ENCODE measurements at places on chromosomes 11 and 22.

DNA sequence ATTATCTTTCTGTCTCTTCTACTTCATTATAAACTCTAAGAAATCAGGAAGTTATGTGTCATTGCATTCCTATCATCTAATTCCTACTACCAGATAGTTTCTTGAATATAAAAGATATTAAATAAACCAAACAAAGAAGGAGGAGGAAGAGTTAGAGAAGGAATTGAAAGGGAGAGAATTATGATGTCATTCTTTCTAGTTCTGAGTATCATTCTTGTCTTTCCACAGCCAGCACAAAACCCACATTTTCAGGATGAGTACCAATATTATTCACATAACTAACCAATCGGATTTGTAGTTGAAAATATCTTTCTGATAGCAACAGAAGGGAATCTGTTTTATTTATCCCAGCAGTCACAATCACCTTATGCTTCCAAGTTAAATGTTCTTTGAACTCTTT is 13.3 kb downstream of the MS4A13 start:
- H3K4me3 ChIP-seq, result no peak overlapping the region
- H3K27me3 ChIP-seq, result no peaks in the 10 kb centered on the region
- no peak for DNase-seq

GRCh38 chr11:70322666-70323065 is 52.2 kb downstream of the PPFIA1 start:
- H3K36me3 ChIP-seq, result peaks cover 7% of the 10 kb centered on the region
- H3K27ac ChIP-seq, result no peak overlapping the region
- no peak overlapping the region for H3K4me3 ChIP-seq
- no peak for DNase-seq
- peaks cover 12% of the 10 kb centered on the region for H3K4me1 ChIP-seq

GRCh38 chr11:126654886-126655806 is 299.7 kb downstream of the ST3GAL4 start:
- H3K36me3 ChIP-seq, result no peaks in the 10 kb centered on the region
- no peak overlapping the region for H3K4me3 ChIP-seq
- H3K27me3 ChIP-seq, result no peaks in the 10 kb centered on the region

- peaks cover 3% of the 10 kb centered on the region for H3K4me1 ChIP-seq
- no peak overlapping the region for H3K4me3 ChIP-seq
- H3K27me3 ChIP-seq, result no peaks in the 10 kb centered on the region
These were observed 47.9 kb downstream of the PACSIN2 start for GRCh38 chr22:42967005-42967404.

DNA sequence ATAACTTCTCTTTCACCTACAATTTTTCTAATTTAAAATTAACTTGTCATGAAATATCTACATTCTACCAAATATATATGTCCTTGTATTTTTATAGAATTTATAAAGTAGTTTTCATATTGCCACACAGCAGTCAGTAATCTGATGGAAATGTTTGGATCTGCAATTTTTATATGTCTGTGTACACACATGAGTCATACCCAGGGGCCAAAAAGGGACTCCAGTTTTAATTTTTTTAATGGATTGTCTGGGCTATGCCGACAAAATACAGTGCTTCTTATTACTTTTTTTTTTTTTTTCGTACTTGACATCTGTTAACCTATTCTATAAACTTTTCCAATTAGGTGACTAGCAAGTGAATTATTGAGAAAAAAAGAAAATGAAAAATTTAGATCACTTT is 6.3 kb downstream of the GUCY1A2 start:
- H3K27ac ChIP-seq, result no peak overlapping the region
- no peaks in the 10 kb centered on the region for H3K36me3 ChIP-seq

GRCh38 chr11:44112091-44112821 is 16.8 kb downstream of the EXT2 start:
- no peak overlapping the region for H3K4me3 ChIP-seq
- H3K27ac ChIP-seq, result no peak overlapping the region
- H3K36me3 ChIP-seq, result peaks cover 2% of the 10 kb centered on the region
- H3K27me3 ChIP-seq, result no peaks in the 10 kb centered on the region
- peak; percentile 70 for DNase-seq
- no peaks in the 10 kb centered on the region for H3K4me1 ChIP-seq

DNA sequence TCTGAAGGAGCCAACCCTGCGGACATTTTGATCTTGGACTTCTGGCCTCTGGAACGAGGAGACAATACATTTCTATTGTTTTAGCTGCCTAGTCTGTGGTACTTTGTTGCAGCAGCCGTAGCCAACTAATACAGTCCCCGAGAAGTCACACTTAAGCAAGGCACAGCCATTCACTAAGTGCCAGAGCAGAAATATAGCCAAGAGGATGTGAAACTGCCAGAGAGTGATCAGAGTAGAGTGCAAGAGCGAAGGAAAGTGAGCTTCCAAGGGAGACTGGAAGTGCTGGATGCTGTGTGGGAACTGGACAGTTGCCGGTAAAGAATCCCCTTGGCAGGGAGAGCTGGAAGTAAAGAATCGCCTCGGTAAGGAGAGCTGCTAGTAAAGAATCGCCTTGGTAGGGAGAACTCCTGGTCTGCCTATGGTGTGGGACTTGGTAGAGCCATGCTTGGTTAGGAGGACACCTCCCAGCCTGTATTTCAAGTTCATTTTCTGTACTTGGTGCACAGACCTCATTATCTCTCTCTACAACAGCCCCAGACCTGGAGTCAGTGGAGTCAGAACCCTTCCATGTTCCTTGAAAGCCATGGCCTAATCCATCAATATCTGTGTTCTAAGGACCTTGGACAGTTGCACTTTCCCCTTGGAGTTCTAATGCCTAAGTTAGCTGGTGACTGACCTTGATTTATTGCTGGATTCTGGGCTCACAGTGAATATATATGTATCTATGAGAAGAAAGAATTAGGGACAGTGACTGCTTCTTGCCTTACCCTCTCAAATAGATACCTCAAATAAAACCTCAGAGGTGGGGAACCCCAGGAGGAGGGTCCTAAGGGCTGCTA is 162.1 kb downstream of the LDLRAD3 start:
- H3K36me3 ChIP-seq, result no peaks in the 10 kb centered on the region
- no peaks in the 10 kb centered on the region for H3K27me3 ChIP-seq
- DNase-seq, result no peak
- H3K4me1 ChIP-seq, result no peaks in the 10 kb centered on the region
- H3K27ac ChIP-seq, result no peak overlapping the region
- no peak overlapping the region for H3K4me3 ChIP-seq

GRCh38 chr11:31725176-31725575 is 85.9 kb downstream of the PAX6 start:
- H3K4me1 ChIP-seq, result no peaks in the 10 kb centered on the region
- H3K36me3 ChIP-seq, result no peaks in the 10 kb centered on the region
- no peak overlapping the region for H3K27ac ChIP-seq
- H3K27me3 ChIP-seq, result no peaks in the 10 kb centered on the region

- H3K4me3 ChIP-seq, result no peak overlapping the region
- no peak overlapping the region for H3K27ac ChIP-seq
- peaks cover 7% of the 10 kb centered on the region for H3K4me1 ChIP-seq
- H3K36me3 ChIP-seq, result peaks cover 4% of the 10 kb centered on the region
These were observed 411 bp downstream of the ACTN3 start for GRCh38 chr11:66546966-66547661.

GRCh38 chr11:127632976-127633680 is 632.6 kb upstream of the KIRREL3 start:
- H3K4me3 ChIP-seq, result no peak overlapping the region
- H3K36me3 ChIP-seq, result no peaks in the 10 kb centered on the region
- no peak overlapping the region for H3K27ac ChIP-seq
- H3K27me3 ChIP-seq, result no peaks in the 10 kb centered on the region
- no peak for DNase-seq
- no peaks in the 10 kb centered on the region for H3K4me1 ChIP-seq

GRCh38 chr11:44301564-44302271 is 8.2 kb downstream of the ALX4 start:
- H3K36me3 ChIP-seq, result no peaks in the 10 kb centered on the region
- peaks cover 49% of the 10 kb centered on the region for H3K27me3 ChIP-seq
- no peaks in the 10 kb centered on the region for H3K4me1 ChIP-seq
- H3K4me3 ChIP-seq, result no peak overlapping the region

DNA sequence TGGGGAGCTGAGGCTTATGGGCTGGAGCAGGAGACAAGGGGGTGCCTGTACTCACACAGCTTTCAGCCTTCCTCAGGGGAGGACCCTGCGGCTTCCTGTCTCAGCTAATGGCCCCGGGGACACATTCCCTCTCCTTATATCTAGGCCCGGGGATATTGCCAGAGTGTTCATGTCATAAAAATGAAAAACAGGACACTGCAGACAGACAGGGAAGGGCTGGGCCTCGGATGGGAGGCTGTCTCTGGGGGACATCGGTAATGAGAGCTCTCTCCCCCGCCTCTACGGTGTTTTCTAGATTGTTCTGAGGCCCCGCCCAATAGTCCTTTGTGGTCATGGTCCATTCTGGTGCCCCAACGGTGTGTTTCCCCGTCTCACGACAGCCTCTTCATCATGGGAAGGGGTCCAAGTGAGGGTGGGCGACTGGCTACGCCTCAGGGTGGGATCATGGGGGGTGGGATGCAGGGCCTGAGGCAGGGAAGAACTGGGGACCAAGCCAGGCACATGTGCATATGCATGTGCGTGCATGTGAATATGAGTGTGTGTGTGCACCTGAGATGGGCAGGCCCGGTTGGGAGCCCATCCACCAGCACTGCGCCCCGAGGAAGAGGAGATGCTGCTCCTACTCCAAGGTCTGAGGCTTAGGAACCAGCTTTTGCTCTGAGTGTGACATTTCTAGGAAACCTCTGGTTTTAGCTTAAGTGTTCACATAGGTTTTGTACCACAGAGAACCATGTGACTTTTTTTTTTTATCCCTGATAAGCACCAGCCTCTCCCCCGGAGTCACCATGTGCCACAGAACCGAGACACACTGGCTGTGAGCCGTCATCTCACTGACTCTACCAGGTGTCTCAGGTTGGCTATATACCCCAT is 5.3 kb downstream of the ARVCF start:
- no peaks in the 10 kb centered on the region for H3K4me1 ChIP-seq
- no peak overlapping the region for H3K27ac ChIP-seq
- H3K4me3 ChIP-seq, result no peak overlapping the region
- no peak for DNase-seq
- H3K27me3 ChIP-seq, result peaks cover 7% of the 10 kb centered on the region

DNA sequence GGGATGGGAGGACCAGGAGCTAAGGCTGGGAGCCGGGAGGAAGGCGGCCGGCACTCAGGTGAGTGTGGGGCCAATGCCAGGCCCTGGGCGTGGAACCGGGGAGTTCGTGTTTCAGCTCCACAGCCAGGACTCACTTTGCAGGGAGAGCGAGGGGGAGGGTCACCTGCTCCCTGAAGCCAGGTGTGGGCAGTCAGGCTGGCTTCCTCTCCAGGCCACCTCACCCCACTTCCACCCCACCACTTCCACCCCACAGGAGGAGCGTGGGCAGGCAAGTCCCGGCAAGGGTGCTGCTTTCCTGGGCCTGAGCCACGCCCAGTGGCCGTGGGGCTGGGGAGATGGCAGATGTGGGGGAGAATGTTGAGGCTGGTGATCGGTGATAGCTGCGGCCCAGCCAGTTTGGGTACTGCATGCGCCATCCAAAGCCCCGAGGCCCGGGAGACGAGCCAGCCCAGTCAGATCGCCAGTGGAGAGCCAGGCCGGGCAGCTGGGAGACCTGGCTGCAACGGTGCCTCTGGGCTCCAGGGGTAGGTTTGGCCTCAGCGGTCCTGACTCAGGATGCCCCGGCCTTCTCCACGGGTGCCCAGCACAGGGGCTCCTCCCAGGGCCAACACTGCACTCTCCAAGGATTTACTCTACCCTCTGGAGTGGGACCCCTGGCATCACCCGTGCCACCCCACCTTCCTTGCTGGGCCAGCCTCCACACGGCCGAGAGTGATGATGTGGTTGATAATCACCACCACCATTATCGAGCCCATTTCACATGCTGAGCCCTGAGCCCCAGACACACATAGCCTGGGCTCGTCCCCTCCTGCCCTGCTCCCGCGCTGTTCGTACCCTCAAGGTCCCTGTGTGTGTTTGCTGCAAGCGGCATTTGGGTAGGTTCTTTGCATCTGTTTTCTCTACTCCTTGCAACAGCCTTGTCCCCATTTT is 93.8 kb downstream of the WNT7B start:
- H3K4me3 ChIP-seq, result no peak overlapping the region
- peaks cover 19% of the 10 kb centered on the region for H3K27me3 ChIP-seq
- no peak for DNase-seq
- H3K27ac ChIP-seq, result no peak overlapping the region

DNA sequence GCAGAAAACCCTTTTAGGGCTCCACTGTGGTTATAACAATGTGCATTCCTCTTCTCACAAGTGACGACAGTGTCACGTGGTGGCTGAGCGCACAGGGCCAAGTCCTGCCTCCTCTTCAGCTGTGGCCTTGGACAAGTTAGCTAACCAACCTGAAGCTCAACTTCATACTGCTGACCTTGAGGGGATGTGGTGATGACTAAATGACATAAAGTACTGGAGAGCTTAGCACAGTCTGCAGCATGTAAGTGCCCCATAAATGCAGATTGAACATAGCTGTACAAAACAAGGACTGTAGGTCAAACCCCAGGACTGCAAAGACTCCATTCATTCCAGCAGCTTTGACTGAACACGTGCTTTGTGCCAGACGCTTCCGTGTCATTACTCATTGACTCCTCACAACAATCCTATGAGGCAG is 20.1 kb upstream of the MRGPRX2 start:
- H3K27me3 ChIP-seq, result peaks cover 4% of the 10 kb centered on the region
- peak; percentile 94 for DNase-seq
- no peaks in the 10 kb centered on the region for H3K36me3 ChIP-seq
- no peak overlapping the region for H3K27ac ChIP-seq
- H3K4me1 ChIP-seq, result peaks cover 3% of the 10 kb centered on the region

GRCh38 chr11:44773351-44773965 is 46.7 kb downstream of the TSPAN18 start:
- no peaks in the 10 kb centered on the region for H3K4me1 ChIP-seq
- peaks cover 14% of the 10 kb centered on the region for H3K27me3 ChIP-seq
- no peak overlapping the region for H3K27ac ChIP-seq
- H3K4me3 ChIP-seq, result no peak overlapping the region

DNA sequence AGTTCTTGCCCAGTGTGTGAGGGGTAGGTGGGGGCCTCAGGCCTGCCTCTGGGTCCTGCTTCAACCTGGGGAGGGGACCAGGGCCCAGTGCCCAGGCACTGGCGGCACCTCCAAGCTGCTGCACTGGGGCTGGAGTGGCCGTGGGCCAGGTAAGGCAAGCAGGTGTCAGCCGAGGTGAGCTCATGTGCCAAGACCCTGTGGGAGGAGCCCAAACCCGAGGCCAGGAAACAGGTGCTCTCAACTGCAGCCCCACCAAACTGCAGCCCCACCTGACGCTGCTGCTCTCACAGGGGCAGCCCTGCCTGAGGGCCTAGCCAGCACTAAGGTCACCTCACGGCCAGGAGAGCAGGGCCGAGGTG is 18.1 kb upstream of the GNB1L start:
- H3K27me3 ChIP-seq, result no peaks in the 10 kb centered on the region
- H3K36me3 ChIP-seq, result peaks cover 9% of the 10 kb centered on the region
- no peak overlapping the region for H3K27ac ChIP-seq
- no peak for DNase-seq
- no peak overlapping the region for H3K4me3 ChIP-seq
